ENCODE measurements at places on chromosomes 2 and 18. TPM values are rescaled to one million over a fixed set of nuclear protein-coding genes. Genes with fewer than 3 reads are reported as not detected.

- ATAC-seq = no peak
These were observed 142.6 kb downstream of the PXDN start for GRCh38 chr2:1601471-1602277.

GRCh38 chr2:239053801-239054503, 206.1 kb downstream of the TWIST2 start:
- no peak for ATAC-seq

DNA sequence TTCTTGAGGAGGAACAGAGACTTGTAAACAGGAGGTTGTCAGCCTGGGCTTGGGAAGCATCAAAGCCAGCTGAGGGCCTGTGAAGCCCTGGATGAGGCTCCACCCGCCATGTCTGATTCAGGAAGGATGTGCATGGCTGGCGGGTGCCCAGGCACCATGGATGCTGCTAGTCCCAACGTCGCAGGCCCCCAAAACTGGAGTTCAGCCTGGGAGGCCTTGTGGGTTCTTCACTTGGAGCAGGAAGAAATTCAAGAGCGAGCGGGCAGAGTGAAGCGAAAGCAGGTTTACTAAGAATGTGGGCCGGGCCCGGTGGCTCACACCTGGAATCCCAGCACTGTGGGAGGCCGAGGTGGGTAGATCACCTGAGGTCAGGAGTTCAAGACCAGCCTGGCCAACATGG, 12.1 kb upstream of the PXDN start:
- ATAC-seq = no peak

- ATAC-seq = no peak
These were observed 93.1 kb upstream of the FSIP2 start for GRCh38 chr2:185645529-185645928.

DNA sequence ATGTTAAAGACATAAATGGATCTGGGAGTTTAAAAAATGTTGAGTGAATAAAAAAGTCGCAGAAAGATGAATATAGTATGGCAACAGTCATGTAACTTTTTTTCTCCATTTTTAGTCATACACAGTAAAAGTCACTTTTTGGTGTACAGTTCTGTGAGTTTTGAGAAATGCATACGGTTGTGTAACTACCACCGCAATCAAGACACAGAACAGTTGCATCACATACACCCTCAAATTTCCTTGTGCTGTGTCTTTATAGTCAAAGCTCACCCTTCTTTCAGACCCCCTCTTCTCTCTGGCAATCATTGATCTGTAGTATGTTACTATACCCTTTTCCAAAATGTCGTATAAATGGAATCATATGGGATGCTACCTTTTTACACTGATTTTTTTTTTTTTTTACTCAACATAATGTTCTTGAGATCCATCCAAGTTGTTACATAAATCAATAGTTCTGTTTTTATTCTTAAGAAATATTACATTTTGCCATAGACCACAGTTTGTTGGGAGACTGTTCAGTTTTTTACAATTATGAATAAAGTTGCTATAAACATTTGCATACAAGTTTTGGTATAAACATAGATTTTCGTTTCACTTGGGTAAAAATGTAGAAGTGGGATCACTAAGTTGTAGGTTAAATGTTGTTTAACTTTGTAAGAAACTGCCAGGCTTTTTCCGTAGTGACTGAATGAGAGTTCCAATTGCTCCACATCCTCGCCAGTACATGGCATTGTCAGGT, 35.4 kb upstream of the AGFG1 start:
- ATAC-seq = no peak

DNA sequence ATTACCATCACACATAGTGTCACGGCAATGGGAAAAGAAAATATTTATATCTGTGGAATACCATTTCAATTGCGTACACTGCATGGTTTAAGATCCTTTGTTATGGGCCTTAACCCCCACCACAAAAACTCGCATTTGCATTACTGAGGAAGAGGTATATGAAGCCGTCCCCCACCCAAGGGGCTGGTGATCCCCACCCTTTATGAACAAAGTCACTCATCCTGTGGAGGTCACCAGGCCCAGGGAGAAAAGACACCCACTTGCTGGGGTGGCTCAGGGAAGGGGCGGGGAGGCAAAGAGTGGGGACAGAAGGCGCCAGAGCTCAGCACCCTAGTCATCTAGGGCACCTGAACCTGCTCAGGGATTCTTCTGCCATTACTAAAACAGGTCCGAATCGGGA, 133.8 kb downstream of the ZNF516 start:
- no peak for ATAC-seq

GRCh38 chr18:73038336-73038735, 170.5 kb upstream of the NETO1 start:
- ATAC-seq = no peak

DNA sequence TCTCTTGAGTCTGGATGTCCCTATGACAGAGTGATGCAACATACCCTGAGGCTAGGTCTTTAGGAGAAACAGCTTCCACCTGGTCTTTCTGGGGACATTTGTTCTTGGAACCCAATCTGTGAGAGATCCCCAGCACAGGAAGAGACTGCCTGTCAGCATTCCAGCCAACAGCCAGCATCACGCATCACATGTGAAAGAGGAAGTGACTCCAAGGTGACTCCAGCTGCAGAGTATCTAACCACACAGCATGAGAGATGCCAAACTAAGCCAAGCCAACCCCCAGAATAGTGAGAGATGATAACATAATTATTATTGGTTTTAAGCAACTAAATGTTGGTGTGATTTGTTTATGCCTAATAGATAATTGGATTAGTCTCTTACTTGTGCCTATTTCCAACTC, 35.7 kb downstream of the C18orf63 start:
- ATAC-seq = no peak

GRCh38 chr18:12038082-12038638, 55.5 kb upstream of the ANKRD62 start:
- no peak for ATAC-seq

- ATAC-seq = peak; percentile 3
These were observed 133.4 kb downstream of the AFF3 start for GRCh38 chr2:100008956-100009355.

DNA sequence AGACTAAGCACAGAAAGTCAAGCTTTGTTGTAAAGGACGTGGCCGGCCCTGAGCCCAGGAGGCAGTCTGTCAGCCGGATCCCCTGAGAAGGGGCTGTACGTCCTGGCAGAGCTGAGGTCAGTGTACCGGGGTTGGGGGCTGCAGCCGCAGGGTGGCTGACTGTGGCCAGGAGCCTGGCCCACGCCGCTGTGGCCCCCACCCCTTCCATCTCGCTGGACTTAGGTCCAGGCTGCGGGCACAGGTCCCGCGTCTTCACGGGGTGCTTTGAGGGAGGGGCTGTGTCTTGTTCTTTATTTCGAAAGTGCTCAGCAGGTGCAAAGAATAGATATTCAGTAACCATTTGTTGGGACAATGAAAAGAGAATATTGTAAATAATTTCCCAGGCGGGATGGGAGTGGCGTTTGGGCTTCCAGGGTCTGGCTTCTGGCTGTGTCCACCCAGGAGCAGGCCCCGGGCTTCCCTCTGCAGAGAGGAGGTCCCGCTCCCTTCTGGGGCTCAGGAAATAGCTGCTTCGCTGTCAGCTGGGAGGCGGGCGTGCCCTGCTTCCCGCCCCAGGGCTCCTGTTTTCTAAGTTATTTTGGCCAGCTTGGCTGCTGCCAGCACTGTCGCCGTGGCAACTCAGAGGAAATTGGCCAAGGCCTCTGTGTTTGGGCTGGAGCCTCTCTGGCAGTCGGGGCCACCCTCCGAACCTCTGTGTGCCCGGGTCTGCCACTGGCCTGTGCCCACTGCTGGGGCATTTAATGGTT, 7.4 kb downstream of the NFATC1 start:
- peak; percentile 10 for ATAC-seq

- no peak for ATAC-seq
These were observed 139.2 kb downstream of the NEDD4L start for GRCh38 chr18:58183226-58183625.

GRCh38 chr2:159936471-159936870, 125.9 kb downstream of the PLA2R1 start:
- ATAC-seq = no peak

- ATAC-seq = no peak
These were observed 330.8 kb downstream of the TXNL1 start for GRCh38 chr18:56307354-56308170.

GRCh38 chr2:67234440-67234839, 162.7 kb upstream of the ETAA1 start:
- no peak for ATAC-seq

GRCh38 chr18:50674307-50674980, 114.6 kb downstream of the MAPK4 start:
- no peak for ATAC-seq

GRCh38 chr18:80103231-80103630, 5.8 kb upstream of the ADNP2 start:
- ATAC-seq = no peak

- peak; percentile 28 for ATAC-seq
These were observed 48.5 kb upstream of the CAB39 start for GRCh38 chr2:230664128-230664527.

GRCh38 chr2:127644066-127645025, 1.6 kb upstream of the GPR17 start:
- ATAC-seq = no peak

DNA sequence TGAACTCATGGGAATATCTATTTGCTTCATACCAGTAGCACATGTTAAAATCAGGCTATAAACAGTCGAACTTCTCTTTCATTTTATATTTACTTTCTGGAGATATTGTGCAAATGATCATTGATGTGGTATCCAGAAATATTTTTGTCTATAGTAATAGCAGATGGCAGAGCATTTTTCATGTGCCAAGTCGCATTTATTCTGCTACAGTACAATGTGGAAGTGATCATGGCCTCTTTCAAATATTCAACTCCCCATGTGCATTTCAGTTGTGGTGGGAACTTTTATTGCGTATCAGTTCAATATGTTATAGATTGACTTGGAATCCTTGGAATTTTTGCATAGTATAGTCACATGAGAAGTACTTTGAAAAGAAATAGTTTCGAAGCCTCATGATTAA, 57.4 kb downstream of the RHBDD1 start:
- ATAC-seq = peak; percentile 52

DNA sequence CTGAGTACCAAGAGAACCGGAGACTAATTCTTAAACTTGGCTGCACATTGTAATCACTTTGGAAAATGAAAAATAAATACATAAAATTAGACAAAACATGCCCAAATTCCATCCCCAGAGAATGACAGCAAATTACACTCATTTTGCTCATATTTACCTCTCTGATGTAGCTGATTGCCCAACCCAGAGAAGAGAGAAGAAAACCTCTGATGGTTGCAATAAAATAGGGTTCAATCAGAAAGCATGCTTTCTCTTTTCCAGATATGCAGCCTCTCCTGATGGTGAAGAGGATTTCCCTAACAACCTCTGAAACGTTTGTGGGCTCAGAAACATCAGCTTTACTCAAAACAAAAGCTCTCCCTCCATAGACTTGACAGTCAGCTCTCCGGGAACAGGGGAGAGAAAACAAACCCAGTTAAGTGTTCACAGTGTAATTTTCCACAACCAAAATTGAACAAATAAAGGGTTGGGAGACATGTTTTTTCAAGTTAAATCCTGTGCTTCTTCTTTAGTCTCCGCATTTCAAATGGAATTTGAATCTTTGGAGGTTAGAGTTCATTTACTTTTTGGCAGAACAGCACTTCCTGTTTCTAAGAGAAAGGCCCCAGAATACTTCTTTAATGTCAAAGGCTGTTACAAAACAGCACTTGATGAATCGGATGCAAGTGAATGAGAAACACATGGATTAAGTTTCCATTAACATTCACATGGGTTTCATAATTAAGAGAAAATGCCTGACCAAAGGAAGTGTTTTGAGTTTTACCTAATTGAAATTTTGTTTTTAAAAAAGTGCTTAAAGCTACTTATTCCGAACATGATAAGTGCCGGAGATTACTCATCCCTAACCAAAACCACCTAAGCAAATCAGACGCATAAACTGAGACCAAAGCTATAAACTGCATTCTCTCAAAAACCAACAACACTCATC, 570.1 kb upstream of the SYT4 start:
- ATAC-seq = peak; percentile 34

GRCh38 chr2:235286622-235287374, 207.0 kb upstream of the AGAP1 start:
- peak; percentile 36 for ATAC-seq

- peak; percentile 38 for ATAC-seq
These were observed 36.4 kb downstream of the STK39 start for GRCh38 chr2:168210895-168211570.

GRCh38 chr18:48836806-48837615, 113.8 kb downstream of the SMAD7 start:
- ATAC-seq = no peak

- no peak for ATAC-seq
These were observed 268.2 kb upstream of the PXDN start for GRCh38 chr2:2012505-2012904.

Gene ZNF804A
- total RNA-seq = 5.4 TPM

Gene TXNDC2
- 0.97 TPM for total RNA-seq

Gene IL1A
- total RNA-seq = 0.76 TPM

Gene NPPC
- total RNA-seq = 9.8 TPM

Gene TCF23
- total RNA-seq = 0.96 TPM

Gene SLC8A1
- 36.3 TPM for total RNA-seq

Gene NAGK
- total RNA-seq = 86.3 TPM

Gene CD8B2
- total RNA-seq = 0.15 TPM

Gene PAX8
- total RNA-seq = 2.0 TPM

Gene CIB4
- total RNA-seq = not detected

Gene MOCOS
- total RNA-seq = 15.1 TPM

Gene CRYGC
- not detected for total RNA-seq

Gene CIAO1
- total RNA-seq = 73.8 TPM

Measured in motor neuron (in vitro differentiated cells).